ENCODE measurements at places on chromosomes 3 and 15.

DNA sequence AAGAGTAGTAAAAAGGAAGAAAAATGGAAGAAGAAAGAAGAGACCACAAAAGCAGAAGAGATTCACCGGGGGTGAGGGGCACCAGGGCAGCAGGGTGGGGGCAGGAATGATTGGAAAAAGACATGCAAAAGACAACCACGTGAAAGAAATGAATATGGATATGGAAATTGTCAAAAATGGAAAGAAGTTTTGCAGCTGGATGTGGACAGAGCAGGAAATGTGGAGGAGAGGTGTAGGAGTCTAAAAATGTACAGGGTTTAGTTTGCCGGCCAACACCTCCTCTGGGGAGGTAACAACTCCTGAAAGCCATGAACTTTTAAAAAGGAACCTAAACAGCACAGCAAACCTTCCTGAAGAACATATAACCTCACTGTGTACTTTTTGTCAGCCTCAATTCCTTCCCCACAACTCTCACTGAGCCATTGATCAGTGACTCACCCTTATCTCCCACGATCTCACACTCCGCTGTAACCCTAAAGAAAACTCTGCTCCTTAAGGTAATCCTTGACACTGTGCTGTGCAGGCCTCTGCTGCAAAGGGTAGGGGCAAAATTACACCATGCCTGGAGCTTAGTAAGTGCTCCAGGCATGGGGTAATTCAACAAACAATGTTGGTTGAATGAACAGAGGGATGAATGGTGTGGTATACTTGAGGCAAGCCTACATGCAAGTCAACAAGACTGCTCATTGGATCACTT lies 100.2 kb upstream of the BOC start:
- no peak for DNase-seq

DNA sequence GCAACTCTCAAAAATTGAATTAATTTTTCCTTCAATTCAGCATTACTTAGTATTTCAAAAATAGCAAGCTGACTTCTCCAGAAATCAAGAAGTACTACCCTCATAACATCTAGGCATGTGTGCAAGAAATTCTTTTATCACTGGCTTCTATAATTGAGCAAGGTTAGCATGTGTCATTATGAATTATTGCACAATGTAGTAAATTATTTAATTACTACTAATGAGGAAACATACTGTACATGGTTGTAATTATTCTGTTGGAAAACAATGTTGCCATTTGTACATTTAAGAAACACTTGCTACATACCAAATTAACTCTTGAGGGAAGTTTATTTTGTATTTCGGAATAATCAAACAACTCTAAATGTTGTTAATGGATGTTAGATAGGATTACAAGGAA lies 122.2 kb upstream of the ICE2 start:
- DNase-seq = no peak

GRCh38 chr3:18135060-18135814 lies 289.9 kb downstream of the SATB1 start:
- DNase-seq = no peak

DNA sequence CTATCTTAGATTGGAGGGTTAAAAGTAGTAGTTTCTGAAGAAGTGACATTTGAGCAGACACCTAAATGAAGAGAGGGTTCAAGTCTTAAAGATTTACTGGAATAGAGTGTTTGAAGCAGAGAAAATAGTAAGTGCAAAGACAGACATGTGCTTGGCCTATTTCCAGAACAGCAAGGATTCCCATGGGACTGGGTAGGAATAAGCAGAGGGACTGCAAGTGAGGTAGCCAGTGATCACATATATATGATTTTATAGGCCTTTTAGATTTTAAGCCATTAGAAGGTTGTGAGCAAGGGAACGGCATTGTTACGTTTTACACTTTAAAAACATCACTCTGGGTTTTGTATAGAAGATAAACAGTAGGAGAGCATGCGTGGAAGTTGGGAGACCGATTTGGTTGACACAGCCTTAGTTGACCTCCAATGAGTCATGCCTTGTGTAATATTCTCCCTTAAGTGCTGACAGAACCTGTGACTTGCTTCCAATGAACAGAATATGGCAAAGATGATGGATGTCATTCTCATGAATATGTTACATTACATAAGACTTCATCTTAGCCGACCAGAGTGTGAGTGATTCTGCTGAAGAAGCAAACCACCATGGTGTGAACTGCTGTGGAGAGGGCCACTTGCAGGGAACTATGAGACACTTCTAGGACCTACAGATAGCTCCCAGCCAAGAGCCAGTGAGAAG lies 37.1 kb upstream of the SLC4A7 start:
- no peak for DNase-seq

DNA sequence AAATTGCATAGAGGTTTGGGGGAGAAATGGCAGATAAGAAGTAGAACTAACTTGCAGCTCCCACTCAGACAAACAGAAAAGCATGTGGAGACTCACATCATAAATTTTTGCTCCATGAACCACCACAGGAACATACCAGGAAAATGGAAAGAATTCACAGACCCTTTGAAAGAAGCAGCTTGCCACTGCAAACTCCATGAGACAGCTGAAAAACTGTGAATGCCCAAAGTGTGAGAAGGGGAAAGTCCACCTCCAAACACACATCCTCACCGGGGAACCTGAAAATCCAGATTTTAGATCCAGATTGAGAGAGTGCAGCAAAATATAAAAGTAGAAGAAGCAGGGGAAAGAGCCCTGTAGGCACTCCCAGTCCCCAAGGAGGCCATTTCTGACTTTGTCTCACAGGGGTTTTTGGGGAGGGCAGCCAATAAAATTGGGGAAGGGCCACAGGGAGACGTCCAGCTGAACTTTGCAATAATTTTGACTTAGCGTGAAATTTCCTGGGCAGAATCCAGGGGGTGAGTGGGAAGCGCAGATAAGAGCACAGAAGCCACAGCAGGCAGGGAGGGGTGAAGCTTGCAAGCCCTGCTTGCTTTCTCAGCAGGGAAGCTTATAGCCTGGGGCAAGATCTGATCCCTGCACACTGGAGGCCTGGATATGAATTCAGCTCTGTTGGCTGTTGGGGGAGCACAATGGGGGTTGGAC lies 183.4 kb upstream of the UBE2E2 start:
- DNase-seq = no peak

DNA sequence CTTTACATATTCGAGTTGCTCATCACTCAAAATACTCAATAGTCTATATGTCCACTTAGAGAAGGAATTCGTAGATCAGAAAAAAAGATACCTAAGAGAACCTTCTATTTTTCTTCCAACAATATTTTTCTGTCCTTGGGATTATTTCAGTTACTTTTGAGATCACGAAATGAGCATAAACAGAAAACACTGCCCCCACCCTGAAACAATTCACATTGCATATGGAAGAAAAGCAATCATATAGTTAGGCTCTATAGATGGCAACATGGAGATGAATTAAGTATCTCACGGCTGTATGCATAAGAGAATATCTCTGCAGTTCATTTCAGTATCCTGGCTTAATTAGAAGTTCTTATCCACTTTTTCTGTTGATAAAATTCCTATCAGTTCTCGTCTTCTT lies 391.1 kb downstream of the FGF12 start:
- no peak for DNase-seq

GRCh38 chr3:164417955-164418354 lies 660.3 kb downstream of the SI start:
- DNase-seq = no peak

DNA sequence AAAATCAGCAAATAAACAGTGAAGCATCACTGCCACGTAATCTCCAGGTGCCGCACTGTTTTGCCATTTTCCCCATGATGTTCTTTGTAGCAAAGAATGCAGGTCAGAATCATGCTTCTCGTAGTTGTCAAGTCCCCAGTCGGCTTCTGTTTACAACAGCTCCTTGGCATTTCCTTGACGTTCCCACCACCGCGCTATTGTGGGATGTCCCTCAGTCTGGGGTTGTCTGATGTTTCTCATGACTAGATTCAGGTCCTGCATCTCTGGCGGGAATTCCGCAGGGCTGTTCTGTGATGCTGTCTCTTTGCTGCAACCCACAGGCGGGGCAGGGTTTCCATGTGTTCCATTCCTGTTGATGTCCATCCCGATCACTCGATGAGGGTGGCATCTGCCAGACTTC lies 117.9 kb upstream of the SMAD3 start:
- DNase-seq = no peak

Measured in NCI-H774 (cell line).